ENCODE measurements at places on chromosomes 12 and 14. TPM values are rescaled to one million over a fixed set of nuclear protein-coding genes. Genes with fewer than 3 reads are reported as not detected.

GRCh38 chr14:35406506-35407305 is 2.2 kb upstream of the NFKBIA start:
- no peaks in the 10 kb centered on the region for H3K36me3 ChIP-seq
- no peak overlapping the region for H3K27ac ChIP-seq
- H3K4me3 ChIP-seq = no peak overlapping the region
- peak; percentile 71 for DNase-seq
- H3K4me1 ChIP-seq = peaks cover 7% of the 10 kb centered on the region
- H3K27me3 ChIP-seq = no peaks in the 10 kb centered on the region

DNA sequence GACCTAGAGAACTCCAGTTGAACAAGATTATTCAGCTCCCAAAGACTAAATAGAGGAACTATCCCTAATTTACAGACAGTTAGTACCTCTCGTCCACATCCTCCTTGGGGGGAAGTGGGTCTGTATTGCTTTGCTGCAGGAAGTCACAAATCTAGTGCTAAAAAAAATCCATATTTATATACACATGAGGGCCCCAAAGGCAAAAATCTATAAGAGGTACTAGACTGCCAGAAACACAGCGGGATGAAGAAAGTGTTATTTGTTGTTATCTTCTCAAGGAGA is 190.1 kb downstream of the TTC8 start:
- no peaks in the 10 kb centered on the region for H3K4me1 ChIP-seq
- no peaks in the 10 kb centered on the region for H3K27me3 ChIP-seq
- H3K4me3 ChIP-seq = no peak overlapping the region
- DNase-seq = no peak

GRCh38 chr14:68285421-68286179 is 466.0 kb downstream of the RAD51B start:
- H3K36me3 ChIP-seq = no peaks in the 10 kb centered on the region
- H3K4me3 ChIP-seq = no peak overlapping the region
- H3K27ac ChIP-seq = no peak overlapping the region
- H3K4me1 ChIP-seq = peaks cover 29% of the 10 kb centered on the region
- H3K27me3 ChIP-seq = no peaks in the 10 kb centered on the region

GRCh38 chr14:64454671-64455070 is 10.6 kb upstream of the AKAP5 start:
- no peaks in the 10 kb centered on the region for H3K27me3 ChIP-seq
- peaks cover 3% of the 10 kb centered on the region for H3K36me3 ChIP-seq
- H3K27ac ChIP-seq = no peak overlapping the region
- no peaks in the 10 kb centered on the region for H3K4me1 ChIP-seq
- no peak for DNase-seq
- H3K4me3 ChIP-seq = no peak overlapping the region

Gene PTPRR
- 0.19 TPM for total RNA-seq

DNA sequence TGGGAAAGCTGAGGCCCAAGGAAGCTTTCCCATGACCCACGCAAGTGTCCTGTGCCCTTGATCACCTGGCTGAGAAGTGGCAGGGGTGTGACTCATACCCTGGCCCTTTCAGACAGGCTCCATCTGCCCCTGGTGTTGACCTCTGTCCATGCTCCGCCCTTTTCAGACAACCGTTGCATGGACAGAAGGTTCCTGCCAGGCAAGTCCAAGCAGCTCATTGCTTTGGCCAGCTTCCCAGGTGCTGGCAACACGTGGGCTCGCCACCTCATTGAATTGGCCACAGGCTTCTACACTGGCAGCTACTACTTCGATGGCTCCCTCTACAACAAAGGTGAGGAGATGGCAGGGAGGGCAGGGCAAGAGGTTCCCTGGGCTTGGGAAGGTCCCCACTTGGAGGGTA is 103.5 kb downstream of the WSCD2 start:
- H3K4me1 ChIP-seq = peaks cover 9% of the 10 kb centered on the region
- no peaks in the 10 kb centered on the region for H3K36me3 ChIP-seq
- DNase-seq = no peak
- H3K27me3 ChIP-seq = peaks cover 11% of the 10 kb centered on the region
- no peak overlapping the region for H3K4me3 ChIP-seq
- no peak overlapping the region for H3K27ac ChIP-seq

Gene SIX1
- total RNA-seq = 0.28 TPM

DNA sequence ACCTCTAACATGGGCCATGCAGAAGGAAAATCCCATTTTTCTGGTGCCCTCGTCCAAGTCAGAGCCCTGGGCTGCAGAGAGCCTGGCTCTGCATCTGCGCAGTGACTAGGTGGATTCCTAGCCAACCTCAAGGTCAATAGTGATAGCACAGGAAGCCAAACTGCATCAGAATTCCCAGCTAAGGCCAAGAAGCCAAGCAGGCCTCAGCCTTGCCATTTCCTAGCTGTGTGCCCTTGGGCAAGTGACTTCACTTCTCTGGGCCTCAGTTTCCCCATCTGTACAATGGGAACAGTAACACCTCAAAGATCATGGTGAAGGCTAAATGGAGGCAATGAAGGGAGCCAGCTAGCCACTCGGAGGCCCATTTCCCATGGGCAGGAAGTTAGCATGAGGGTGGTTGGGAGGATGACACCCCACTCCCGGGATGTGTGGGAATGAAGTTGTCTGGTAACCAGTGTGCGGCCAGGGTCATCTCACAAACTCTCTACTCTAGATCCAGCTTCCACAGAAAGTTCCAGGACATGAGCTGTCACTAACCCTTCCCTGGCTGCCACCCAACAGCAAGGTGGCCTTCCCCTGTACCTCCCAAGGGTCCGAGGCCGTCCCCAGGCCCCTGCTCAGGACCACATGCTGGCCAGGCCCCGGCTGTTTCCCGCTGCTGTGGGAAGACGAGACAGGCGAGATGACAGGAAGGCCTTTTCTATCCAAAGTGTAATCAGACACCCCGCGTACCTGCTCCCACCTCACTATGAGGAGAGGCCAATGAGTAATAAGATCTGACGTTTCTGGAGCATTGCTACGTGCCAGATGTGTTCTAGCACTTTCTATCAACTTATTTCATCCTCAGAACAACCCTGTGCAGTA is 125.7 kb downstream of the SCARB1 start:
- H3K36me3 ChIP-seq = no peaks in the 10 kb centered on the region
- DNase-seq = no peak
- H3K27me3 ChIP-seq = no peaks in the 10 kb centered on the region

- DNase-seq = no peak
- no peaks in the 10 kb centered on the region for H3K36me3 ChIP-seq
- no peaks in the 10 kb centered on the region for H3K27me3 ChIP-seq
- no peak overlapping the region for H3K27ac ChIP-seq
- H3K4me3 ChIP-seq = peak overlapping the region; percentile 95
Observed at GRCh38 chr12:120438495-120439198, 734 bp downstream of the COX6A1 start.

DNA sequence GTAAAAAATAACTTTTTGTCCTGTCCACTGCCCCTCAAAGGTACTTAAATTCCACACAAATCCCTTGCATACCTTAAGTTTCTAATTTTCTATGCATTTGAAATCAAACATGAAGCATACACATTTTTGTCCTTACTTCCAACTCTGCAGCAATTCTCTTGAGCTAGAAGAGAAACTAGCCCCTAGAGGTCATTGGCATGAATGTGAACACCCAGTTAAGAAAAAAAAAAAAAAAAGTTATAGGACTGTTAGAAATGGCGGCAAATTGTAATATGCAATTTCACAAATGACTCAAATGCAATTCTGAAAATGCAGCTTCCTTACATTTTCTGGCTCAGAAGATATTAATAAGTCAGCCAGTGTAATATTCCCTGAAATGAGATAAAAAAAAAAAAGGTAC is 4.6 kb upstream of the ESR2 start:
- no peak overlapping the region for H3K27ac ChIP-seq
- H3K36me3 ChIP-seq = no peaks in the 10 kb centered on the region
- H3K4me3 ChIP-seq = no peak overlapping the region
- no peaks in the 10 kb centered on the region for H3K4me1 ChIP-seq
- DNase-seq = no peak
- peaks cover 20% of the 10 kb centered on the region for H3K27me3 ChIP-seq

DNA sequence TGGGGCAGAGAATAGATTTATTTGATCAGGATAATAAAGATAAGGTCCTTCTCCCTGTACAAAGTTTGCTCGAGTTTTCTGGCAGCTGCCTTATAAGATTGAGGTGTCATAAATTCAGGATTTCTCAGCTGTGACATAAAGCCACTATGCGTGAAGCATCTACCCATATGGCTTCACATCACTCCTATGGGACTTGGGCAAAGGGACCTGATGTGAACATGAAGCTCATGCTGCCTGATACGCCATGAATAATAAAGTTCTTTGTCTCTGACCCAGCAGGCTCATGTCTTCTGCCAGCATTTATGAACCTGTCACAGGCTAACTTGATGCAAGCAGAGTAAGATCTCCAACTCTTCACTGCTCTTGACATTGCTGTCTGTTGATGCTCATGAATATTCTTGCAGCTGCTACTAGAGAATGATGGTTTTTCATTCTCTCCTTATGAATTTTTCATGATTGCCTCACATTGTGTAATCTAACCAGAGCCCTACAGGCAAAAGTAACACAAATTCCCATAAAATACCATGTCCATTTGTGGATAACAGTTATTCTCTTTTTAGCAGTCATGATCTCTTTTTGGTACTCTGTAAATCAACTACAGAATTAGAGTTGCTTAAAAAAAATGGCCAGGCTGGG is 49.0 kb upstream of the CPNE8 start:
- H3K4me3 ChIP-seq = no peak overlapping the region
- no peak overlapping the region for H3K27ac ChIP-seq
- no peaks in the 10 kb centered on the region for H3K4me1 ChIP-seq
- H3K27me3 ChIP-seq = no peaks in the 10 kb centered on the region
- H3K36me3 ChIP-seq = no peaks in the 10 kb centered on the region

- H3K4me3 ChIP-seq = no peak overlapping the region
- H3K27ac ChIP-seq = no peak overlapping the region
Observed at GRCh38 chr14:101174522-101174838, 271.0 kb upstream of the RTL1 start.

Gene ETFBKMT
- 1.5 TPM for total RNA-seq

DNA sequence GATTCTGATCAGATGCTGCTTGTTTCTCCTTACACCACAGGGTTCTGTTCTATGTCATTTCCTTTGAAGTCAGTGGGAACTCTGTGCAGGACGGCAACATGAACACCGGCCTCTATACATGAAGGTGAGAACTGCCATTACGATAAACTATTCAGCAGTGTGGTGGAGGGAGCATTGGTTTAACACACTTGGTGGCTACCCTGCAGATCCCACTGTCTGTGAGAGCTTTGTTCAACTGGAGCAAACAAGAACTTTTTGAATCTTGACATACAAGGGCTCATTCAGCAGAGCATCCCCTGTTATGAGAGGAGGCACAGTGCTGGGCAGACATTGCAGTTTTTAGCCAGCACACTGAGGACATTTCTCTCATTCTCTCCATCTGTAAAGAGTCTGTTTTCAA is 10.7 kb upstream of the FRS2 start:
- no peaks in the 10 kb centered on the region for H3K36me3 ChIP-seq
- DNase-seq = no peak
- H3K4me3 ChIP-seq = no peak overlapping the region
- no peaks in the 10 kb centered on the region for H3K4me1 ChIP-seq
- H3K27me3 ChIP-seq = no peaks in the 10 kb centered on the region

DNA sequence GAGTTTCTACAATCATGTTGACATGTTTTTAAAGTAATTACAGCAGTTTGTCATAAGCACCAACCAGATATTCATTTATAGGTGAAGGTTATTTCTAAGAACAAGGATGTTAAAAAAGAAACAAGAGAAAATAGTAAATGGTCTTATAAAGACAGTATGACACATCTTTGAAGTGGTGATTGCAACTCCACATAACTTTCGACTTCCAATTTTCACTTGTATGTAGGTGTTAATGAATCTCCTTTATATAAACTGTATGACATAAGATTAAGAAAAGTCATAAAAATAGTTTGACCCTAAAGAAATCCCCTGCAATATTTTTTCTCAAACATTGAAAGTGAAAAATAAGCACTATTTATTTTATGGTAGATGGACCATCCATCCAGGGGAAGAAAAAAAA is 144.8 kb upstream of the PTPRQ start:
- no peaks in the 10 kb centered on the region for H3K36me3 ChIP-seq
- no peaks in the 10 kb centered on the region for H3K4me1 ChIP-seq
- no peak for DNase-seq
- no peaks in the 10 kb centered on the region for H3K27me3 ChIP-seq
- no peak overlapping the region for H3K4me3 ChIP-seq
- no peak overlapping the region for H3K27ac ChIP-seq

GRCh38 chr12:26648999-26649398 is 184.0 kb downstream of the ITPR2 start:
- H3K4me1 ChIP-seq = peaks cover 24% of the 10 kb centered on the region
- no peaks in the 10 kb centered on the region for H3K36me3 ChIP-seq
- no peak overlapping the region for H3K4me3 ChIP-seq
- no peak overlapping the region for H3K27ac ChIP-seq
- no peaks in the 10 kb centered on the region for H3K27me3 ChIP-seq
- no peak for DNase-seq

Gene NEUROD4
- 0.62 TPM for total RNA-seq

GRCh38 chr12:94973221-94973620 is 30.3 kb downstream of the NDUFA12 start:
- no peaks in the 10 kb centered on the region for H3K27me3 ChIP-seq
- H3K27ac ChIP-seq = no peak overlapping the region
- H3K36me3 ChIP-seq = no peaks in the 10 kb centered on the region
- H3K4me1 ChIP-seq = no peaks in the 10 kb centered on the region
- no peak overlapping the region for H3K4me3 ChIP-seq
- no peak for DNase-seq

GRCh38 chr14:68658943-68659931 is 133.6 kb downstream of the ZFP36L1 start:
- H3K27me3 ChIP-seq = no peaks in the 10 kb centered on the region
- peaks cover 22% of the 10 kb centered on the region for H3K4me1 ChIP-seq
- no peak overlapping the region for H3K4me3 ChIP-seq
- no peak overlapping the region for H3K27ac ChIP-seq
- no peaks in the 10 kb centered on the region for H3K36me3 ChIP-seq

DNA sequence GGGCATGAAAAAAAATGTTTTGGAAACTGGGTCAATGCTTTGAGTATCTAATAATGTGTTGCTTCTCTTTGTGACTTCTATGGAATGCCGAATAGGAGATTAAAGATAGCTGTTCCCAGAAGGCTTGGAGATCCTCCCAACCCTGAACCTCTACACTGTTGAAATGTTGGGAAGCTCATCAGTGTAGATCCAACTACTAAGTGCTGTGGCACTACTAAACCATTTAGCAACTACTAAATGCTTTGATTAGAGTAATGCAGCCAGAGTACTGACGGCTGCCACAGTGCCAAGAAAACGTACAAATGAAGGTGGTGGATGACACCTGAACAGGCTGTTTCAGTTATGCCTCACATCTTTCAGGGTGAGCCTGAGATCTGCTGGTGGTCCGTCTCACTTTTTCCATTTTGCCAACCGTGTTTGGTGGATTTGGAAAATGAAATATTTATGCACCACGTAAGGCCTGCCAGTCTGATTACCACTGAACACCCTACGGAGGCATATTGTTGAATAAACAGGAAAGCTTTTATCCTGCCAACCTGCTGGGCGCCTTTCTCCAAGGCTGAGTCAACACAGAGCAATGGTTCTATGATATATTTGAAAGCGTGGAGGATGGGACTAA is 938.0 kb upstream of the FLRT2 start:
- DNase-seq = no peak
- H3K27ac ChIP-seq = no peak overlapping the region
- no peaks in the 10 kb centered on the region for H3K4me1 ChIP-seq

Gene TTC7B
- 19.0 TPM for total RNA-seq

Data from neural progenitor cell (in vitro differentiated cells).